ENCODE measurements at places on chromosomes 4 and X. TPM values are rescaled to one million over a fixed set of nuclear protein-coding genes. Genes with fewer than 3 reads are reported as not detected.

The CXCL5 gene
- total RNA-seq, result 32.3 TPM

DNA sequence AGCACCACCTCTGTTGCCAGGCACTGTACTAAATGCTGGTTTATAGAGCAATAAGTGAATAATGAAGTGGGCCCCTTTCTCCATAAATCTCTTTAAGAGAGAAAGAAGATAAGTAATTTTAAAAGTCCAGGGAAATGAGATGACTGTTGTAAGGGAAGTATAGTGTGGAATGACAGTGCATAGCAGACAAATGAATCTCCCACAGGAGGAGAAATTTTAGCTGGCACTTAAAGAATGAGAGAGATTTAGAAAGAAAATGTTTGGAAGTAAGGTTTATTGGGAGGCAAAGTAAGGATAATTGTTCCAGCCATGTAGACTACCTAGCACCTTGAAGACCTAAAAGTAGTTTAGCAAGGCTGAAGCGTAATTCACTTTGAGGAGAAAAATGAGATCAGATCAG, 1081.1 kb upstream of the PABPC4L start:
- no peak for DNase-seq

DNA sequence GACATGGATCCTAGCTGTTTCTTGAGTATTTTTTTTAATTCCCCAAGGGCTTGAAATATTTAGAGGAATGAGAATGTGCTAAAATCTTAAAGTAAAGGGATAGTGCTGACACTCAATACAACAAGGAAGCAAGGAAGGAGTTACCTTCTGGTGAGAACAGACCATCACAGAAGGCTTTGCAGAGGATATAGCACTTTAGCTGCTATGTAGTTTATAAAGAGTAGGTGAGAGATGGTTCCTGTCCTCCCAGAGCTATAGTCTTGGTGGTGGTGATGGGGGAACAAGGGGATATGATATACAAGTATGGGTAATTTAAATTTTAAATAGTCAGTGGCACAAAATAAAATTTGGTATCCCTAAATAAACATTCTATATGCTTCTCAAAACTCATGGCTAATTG, 47.6 kb downstream of the MTHFD2L start:
- DNase-seq, result no peak

GRCh38 chr4:48669086-48669485, 111.0 kb downstream of the FRYL start:
- no peak for DNase-seq

The FRG2 gene
- not detected for total RNA-seq

The IL2RG gene
- total RNA-seq, result not detected
